ENCODE measurements at places on chromosomes 7 and 10.
A peak's percentile ranks its signal among the peaks of the same experiment; 100 is the strongest.

GRCh38 chr7:40629891-40630290 is 495.1 kb downstream of the SUGCT start:
- H3K4me1 ChIP-seq = peaks cover 4% of the 10 kb centered on the region
- no peak for DNase-seq
- H3K4me3 ChIP-seq = no peak overlapping the region
- no peak overlapping the region for H3K27ac ChIP-seq

- H3K4me1 ChIP-seq = peaks cover 3% of the 10 kb centered on the region
- H3K36me3 ChIP-seq = no peaks in the 10 kb centered on the region
- no peak for DNase-seq
- peaks cover 14% of the 10 kb centered on the region for H3K27me3 ChIP-seq
Measured at GRCh38 chr10:2985729-2986232, 81.6 kb upstream of the PFKP start.

DNA sequence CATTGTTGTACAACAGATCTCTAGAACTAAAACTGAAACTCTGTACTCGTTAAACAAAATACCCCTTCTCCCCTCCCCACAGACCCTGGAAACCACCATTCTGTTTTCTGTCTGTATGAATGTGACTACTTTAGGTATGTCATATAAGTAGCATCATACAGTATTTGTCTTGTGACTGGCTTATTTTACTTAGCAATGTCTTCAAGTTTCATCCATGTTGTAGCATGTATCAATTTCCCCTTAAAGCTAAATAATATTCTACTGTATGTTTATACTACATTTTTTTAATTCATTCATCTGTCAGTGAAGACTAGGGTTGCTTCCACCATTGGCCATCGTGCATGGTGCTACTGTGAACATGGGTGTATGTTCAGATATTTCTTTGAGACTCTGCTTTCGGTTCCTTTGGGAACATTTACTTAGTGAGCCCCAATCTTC is 71.2 kb upstream of the RPA3 start:
- no peaks in the 10 kb centered on the region for H3K27me3 ChIP-seq
- H3K4me1 ChIP-seq = peaks cover 28% of the 10 kb centered on the region
- H3K27ac ChIP-seq = peak overlapping the region; percentile 53
- no peak overlapping the region for H3K4me3 ChIP-seq
- DNase-seq = no peak

DNA sequence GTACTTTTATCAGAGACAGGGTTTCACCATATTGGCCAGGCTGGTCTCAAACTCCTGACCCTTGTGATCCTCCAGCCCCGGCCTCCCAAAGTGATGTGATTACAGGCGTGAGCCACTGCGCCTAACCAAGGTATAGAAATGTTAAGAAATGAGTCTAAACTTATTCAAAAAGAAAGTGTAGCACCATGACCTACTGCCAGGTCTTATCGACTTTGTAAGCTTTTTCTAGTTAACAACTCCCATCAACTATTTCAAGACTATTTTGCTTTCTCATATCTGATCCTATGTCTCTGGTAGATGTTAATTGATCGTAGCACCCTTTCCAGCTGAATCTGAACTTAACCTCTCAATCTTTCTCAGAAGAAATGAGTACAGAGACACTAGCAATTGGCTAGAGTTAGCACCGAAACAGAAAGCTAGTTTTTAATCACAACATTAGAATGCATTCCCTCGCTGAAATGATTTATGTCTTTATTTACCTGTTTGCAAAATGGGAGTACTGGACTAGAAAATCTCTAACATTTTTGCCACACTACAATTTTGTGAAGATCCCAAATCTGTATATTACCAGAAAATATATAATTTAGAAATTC is 114.0 kb upstream of the HGF start:
- H3K36me3 ChIP-seq = no peaks in the 10 kb centered on the region
- no peak for DNase-seq
- H3K27ac ChIP-seq = no peak overlapping the region
- H3K4me3 ChIP-seq = no peak overlapping the region

DNA sequence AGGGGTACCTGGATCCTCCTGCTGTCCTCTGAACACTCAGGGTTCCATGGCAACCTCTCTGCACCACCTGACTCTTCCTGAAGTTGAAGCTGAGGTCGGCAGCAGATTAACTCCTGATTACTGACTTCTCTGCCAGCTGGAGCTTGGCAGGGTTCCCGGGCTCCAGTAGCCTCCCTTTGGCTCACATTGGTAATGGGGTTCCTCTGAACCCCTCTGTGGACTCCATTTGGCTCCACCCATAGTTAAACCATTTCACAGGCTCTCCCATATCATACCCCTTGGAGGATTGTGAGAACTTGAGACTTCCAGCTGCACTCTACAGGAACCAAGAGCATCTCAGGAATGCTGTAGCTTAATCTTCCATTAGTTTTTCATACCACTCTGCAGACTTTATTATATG is 292.5 kb downstream of the HDAC9 start:
- DNase-seq = no peak
- H3K27ac ChIP-seq = no peak overlapping the region
- no peaks in the 10 kb centered on the region for H3K4me1 ChIP-seq
- no peaks in the 10 kb centered on the region for H3K36me3 ChIP-seq
- no peak overlapping the region for H3K4me3 ChIP-seq
- no peaks in the 10 kb centered on the region for H3K27me3 ChIP-seq

All from T-helper 2 cell treated with Interferon-gamma antibody and Interleukin-4, amounts not matched to agents 5 μg/mL and 100 μg/mL, for 36 hours (primary cell).